ENCODE measurements at places on chromosomes 1 and 21. TPM values are rescaled to one million over a fixed set of nuclear protein-coding genes. Genes with fewer than 3 reads are reported as not detected.

DNA sequence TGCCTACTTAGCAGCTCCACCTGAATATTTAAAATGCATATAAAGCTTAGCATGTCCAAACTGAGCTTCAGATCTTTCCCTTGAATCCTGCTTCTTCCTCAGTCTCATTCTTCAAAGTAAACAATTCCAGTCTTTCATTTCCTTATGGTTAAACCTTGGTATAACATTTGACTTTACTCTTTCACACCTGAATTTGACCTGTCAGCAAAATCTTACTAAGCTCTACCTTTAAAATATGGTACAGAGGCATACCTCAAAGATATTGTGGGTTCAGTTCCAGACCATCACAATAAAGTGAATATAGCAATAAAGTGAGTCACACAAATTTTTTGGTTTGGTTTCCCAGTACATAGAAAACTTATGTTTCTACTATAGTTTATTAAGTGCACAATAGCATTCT is 42.5 kb upstream of the RNF11 start:
- no peak for ATAC-seq

- ATAC-seq = no peak
These were observed 69.9 kb upstream of the SLC35F3 start for GRCh38 chr1:233834609-233835008.

The KCNE1 gene
- total RNA-seq = 0.73 TPM

DNA sequence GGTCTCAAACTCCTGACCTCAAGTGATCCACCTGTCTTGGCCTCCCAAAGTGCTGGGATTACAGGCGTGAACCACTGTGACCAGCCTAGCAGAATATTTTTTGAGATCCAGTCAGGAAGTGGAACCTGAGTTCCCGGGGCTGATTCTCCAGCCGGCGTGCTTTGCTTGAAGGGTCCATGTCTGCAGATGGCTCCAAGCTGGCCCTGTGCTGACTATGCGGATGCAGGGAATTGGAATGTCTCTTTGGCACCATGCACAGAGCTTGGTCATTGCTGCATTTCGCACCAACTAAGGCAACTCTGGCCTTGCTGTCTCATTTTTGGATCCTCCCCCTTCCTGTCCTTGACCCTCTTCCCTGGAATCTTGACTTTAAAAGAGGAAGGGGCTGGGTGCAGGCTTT is 28.1 kb downstream of the ARHGEF10L start:
- ATAC-seq = no peak

The GJA9 gene
- 0.92 TPM for total RNA-seq

The GJA5 gene
- 0.36 TPM for total RNA-seq

- ATAC-seq = no peak
These were observed 97.6 kb downstream of the APP start for GRCh38 chr21:26072666-26073615.

The LRIG2 gene
- total RNA-seq = 13.4 TPM

The TENT5C gene
- 2.8 TPM for total RNA-seq

DNA sequence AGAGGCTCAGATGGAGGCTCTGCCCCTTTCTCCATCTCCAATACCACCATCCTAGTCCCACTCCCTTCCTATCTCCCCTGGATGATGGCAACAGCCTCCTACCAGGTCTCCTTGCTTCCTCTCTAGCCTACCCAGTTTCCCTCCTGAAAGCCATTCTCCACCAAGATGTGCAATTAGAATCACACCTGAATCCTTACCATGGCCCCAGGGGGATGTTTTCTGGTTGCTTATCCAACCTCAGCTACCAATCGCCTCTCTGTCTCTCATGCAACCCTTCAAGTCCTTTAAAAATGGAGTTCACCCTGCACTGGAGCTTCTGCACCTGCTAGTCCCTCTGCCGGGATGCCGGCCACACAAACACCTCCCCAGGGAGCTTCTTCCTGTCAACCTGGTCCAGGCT is 2.9 kb downstream of the RCAN1 start:
- no peak for ATAC-seq

GRCh38 chr1:56939209-56939608 is 26.6 kb downstream of the C8B start:
- ATAC-seq = no peak

- no peak for ATAC-seq
These were observed 17.8 kb downstream of the COL24A1 start for GRCh38 chr1:86138746-86139145.

- ATAC-seq = no peak
These were observed 1.6 kb downstream of the B3GALT2 start for GRCh38 chr1:193184776-193185175.

DNA sequence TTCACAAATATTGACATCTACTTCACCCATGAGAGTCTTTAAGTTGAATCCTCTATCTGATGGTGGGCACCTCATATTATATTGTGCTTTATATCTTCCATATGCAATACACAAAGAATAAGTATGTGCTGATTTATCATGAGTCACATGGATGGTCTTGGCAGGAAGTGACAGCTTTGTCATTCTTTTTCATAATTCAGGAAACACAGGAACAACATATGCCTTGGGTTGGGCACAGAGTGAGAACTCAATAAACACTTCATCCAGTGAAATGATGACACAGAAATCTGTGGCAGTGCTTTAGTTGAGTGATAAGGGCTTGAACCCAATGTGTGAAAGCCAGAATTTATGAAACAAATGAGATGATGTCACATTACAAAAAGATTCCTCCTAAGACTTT is 41.2 kb downstream of the GADD45A start:
- ATAC-seq = no peak

The TMPRSS15 gene
- total RNA-seq = not detected

The MSH4 gene
- total RNA-seq = 0.21 TPM

DNA sequence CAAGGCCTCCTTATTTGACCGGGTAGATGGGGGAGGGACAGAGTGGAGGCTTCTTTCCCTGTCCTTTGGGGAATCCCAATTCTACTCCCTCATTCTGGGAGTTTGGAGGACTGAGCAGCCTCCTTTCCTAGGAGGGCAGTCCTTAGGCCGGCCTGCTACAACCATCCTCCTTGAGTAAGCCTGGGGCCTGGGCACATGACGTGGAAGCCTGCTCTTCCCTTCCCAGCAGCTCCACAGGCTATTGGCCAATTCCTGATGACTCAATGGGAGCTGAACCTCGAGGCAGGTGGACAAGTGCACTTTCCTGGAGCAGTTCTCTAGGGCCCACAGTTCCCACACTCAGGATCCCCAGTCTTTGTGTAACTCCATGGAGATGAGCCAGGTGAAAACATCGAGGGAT is 3.1 kb downstream of the KCNA10 start:
- ATAC-seq = no peak

The BEND5 gene
- total RNA-seq = 17.5 TPM

DNA sequence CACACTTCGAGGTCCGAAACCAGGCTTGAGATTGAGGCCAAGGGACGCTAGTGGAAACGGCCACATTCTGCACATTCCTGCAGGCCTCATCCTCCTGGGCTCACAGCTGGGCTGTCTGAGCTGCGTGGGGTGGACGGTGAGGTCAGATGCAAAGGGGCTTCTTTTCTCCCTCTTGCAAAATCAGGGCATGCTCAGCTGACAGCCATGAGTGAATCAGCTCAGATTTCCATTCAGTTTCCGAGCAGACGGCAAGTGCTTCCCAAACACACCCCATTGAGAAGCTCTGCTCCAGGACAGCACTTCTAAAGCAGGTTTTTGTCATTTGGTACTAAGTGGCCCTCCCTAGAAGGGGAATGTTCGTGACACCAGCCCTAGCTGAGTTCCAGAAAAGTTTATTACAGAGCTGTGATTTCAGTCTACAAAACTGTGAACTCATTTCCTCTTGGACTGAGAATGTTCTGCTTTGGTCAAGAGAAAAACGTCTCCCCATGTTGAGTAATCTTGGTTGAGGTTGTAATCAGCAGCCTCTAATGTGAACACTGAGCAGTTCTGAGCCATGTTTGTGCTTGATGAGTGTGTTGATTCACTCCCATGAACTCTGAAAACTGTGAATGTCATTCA is 10.0 kb downstream of the PDPN start:
- peak; percentile 96 for ATAC-seq

GRCh38 chr1:182713939-182714338 is 29.6 kb upstream of the RGS8 start:
- no peak for ATAC-seq

The CCDC181 gene
- total RNA-seq = 0.75 TPM

The NR0B2 gene
- total RNA-seq = 0.23 TPM

The C1orf210 gene
- total RNA-seq = 0.49 TPM

The NBPF4 gene
- total RNA-seq = not detected

The NAXE gene
- total RNA-seq = 59.7 TPM

DNA sequence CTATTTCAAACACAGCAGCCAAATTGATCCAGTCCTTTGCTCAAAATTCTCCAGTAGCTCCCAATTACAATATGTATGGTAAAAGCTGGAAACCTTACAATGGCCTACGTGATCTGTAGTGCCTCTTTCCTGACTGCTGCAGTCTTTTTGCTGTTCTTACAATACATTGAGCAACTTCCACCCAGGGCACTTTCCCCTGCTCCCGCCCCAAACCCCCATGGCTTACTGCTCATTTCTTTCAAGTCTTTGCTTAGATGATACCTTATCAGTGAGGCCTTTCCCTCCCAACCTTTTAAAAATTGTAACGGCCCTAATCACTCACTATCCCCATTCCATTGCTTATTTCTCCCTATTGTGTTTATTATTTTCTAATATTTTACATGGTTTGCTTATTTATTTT is 43.9 kb upstream of the APOBEC4 start:
- no peak for ATAC-seq

DNA sequence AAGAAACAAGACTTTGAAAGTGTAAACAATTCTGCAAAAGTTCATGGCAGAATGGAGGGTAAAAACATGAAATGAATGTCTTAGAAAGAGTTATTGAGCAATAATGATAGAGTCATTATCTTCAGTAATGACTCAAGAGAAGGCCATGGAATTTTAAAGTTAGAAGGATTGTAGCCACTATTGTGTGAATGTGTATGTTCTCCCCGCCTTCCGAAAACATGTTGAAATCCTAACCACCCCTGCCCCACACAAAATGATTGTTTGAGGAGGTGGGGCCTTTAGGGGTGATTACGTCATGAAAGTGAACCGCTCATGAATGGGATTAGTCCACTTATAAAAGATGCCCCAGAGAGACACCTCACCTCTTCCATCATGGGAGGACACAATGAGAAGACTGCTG is 93.8 kb upstream of the CCDC190 start:
- ATAC-seq = no peak

The THAP3 gene
- 23.0 TPM for total RNA-seq

DNA sequence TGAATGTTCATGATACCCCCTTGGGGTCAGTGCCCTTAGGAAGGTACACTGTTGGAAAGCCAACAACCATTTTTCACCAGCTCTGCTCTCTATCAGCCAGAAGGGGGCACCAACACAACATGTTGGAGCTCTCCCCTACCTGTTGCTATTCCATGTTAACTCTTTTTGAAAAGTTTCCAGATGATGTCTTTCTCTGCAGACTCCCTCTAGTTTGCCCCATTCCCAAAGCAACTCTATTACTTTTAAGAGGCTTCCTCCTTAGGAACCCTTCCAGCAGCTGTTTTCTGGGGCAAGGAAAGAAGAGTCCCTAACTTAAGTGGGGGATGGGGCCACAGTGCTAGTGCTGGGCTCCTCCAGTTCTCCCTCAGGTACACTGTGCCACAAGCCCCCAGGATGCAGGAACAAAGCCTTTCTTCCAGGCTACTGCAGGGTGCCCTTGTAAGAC is 22.9 kb upstream of the NDC1 start:
- peak; percentile 81 for ATAC-seq

The PTPRU gene
- total RNA-seq = 27.4 TPM

GRCh38 chr1:209380420-209380819 is 203.1 kb upstream of the CAMK1G start:
- no peak for ATAC-seq

- ATAC-seq = no peak
These were observed 244.6 kb upstream of the MAP1LC3C start for GRCh38 chr1:242243472-242243871.

DNA sequence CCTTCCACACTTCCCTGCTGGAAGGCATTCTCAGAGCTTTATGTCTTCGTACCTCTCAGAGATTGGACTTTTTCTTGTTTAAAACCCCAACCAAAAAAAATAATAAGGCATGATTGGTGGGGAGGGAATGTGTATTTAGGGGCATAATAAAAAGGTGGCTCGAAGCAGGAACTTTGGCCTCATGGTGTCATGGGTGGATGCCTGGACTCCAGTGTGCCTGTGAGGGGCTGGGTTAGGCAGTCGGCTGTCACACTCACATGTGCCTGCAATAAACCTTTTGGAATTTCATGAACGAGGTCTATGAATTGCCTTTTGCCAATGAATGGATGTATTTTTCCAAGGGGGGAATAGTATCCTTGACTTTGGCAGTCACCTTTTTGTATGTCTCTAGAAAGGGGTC is 131.3 kb downstream of the EDEM3 start:
- no peak for ATAC-seq

GRCh38 chr1:173426057-173426456 is 51.1 kb upstream of the PRDX6 start:
- ATAC-seq = no peak

The LCE1A gene
- total RNA-seq = not detected

The CD5L gene
- total RNA-seq = not detected

DNA sequence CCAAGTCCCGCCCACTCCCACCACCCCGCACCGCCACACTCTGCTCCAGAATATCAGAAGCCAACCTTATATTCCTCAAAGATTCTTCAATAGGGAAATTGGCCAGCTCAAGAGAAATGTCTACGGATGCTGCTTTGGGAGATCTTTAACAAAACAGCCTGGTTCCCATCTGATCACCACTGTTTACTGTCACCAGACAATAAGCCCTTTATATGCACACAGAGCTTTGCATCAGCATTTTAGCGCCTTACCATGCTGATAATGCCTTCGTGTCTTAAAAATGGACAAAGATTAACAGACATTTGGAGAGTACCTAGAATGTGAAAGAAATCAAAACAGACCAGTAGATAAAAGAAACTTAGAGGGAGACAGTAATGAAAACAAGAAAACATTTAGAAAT is 141.7 kb upstream of the SYT6 start:
- ATAC-seq = no peak

- no peak for ATAC-seq
These were observed 17.5 kb downstream of the RHOU start for GRCh38 chr1:228752675-228753265.

DNA sequence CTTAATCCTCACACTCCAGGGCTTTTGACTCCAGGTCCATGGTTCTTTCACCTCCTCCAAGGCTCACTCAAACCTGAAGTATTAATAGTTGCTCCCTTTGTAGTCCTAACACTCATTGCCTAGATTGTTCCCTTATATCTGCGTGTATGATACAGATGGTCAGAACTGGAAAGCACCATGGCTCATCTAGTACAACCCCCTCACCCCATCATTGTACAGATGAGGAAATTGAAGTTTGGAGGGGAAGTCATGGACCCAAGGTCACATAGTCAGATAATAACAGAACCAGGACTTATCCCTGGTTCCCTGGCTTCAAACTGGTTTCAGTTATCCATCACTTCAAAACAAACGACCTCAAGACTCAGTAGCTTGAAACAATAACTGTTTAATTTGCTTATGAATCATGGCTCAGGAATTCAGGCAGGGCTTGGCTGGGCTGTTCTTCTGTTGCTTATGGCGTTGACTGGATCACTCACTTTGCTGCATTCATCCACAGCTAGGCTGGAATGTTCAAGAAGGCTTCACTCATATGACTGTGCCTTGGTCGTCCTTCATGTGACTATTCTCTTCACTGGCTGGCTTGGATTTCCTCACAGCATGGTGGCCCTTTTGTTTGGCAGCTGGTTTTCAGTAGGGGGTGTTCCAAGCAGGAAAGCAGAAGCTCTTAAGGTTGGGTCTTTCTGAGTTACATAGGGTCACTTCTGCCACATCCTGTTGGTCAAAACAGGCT is 5.0 kb downstream of the NOS1AP start:
- no peak for ATAC-seq
